ENCODE measurements at places on chromosomes 7 and 10.

DNA sequence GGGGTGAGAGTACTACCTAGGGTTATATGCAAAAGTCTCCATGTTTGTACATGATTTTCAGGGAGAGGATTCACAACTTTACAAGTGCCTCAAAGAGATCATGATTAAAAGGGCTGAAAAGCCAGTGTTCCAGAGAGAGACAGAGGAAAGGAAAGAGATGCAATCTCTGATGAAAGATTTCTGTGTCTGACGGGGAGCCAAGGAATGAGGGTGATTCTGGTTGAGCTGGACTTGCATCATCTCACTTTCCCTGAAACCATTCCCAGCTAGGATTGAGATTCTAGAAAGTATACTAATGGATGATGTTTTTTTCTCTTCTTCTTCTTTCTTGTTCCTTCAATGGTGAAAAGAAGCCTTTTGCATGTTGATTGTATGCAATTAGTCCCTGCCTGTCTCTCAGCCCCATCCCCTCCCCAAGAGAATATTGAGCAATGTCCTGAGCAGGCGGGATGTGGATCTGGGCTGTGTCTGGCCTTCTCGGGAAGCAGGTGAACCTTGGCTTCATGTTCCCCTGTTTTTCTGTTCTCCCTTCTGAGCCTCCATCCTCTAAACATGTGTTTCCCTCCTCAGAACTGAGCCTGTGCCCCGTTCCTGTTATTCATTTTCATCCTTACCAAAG lies 186.1 kb downstream of the ZNF365 start:
- no peak for DNase-seq

- DNase-seq, result no peak
Observed at GRCh38 chr7:121339082-121339481, 10.3 kb downstream of the WNT16 start.

DNA sequence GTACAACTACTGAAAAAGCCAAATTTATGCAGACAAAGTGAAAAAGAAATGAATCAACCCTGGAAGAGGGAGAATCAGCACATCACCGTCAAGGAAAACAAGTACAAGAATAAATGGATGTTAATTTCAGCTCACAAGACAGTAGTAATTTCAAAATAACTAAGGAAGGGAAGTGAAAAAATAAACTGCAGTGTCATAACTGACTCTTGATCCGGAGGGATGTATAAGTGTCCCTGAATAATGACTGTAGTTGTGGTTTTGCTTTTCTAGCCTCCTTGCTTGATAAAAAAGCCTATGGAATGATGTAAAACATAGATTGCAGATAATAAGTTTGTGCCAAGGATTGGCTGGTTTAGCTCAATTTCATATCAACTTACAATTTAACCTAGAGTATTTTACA lies 721.1 kb upstream of the C7orf33 start:
- DNase-seq, result no peak

DNA sequence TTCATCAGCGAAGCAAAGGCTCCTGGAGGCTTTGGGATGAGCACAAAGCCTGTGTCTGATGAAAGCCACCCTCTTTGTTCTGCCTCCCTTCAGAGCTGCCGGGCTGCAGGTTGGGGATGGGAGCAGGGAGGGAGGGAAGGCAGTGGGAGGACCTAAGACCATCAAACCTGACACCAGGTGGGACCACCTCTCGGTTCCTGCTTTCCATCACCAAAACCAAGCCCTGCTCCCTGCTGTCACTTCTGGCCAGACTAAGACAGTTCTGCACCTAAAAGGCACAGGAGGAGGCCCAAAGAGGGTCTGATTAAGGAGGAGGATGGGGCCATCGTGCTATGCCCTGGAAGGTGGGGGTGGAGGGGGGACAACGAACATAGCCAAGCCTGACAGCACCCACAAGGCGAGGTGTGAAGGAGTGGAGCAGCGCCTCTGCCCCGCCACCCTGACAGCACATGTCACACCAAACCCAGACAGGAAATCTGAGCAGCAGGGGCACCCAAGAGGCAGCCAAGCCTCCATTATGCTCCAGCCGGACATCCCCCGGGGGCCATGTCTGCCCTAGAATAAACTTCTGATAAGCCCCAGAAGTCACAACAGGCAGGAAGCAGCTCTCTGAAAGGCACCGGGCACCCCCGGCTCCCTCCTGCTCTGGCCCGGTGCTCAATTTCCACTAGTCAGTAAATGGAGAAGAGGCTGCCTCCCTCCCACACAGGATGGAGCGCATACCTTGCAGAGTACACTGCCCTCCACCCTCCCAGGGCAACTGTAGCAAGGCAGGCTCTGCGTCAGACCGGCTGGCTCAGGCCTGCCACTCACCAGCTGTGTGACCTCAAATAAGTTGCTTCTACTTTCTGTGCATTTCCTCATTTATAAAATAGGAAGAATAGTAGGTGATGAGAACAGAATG lies 48.9 kb downstream of the DLG5 start:
- no peak for DNase-seq

DNA sequence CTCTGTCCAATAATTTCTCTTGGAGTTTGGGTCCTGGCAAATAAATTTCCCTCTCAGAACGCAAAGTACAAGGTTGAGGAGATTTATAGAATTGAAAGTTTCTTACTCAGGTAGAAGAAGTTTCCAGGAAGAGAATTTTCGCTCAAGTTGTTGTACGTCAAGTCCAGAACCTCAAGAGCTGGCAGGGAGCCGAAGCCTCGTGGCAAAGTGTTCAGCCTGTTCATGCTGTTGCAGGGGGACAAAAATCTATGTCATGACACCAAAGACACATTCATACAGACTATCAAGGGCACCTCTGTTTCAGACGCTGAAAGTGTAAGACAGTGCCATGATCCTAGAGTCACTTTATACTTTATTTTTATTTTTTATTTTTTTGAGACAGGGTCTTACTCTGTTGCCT lies 62.5 kb downstream of the RSU1 start:
- no peak for DNase-seq

- no peak for DNase-seq
Observed at GRCh38 chr10:125661941-125662515, 20.9 kb downstream of the TEX36 start.

- DNase-seq, result no peak
Observed at GRCh38 chr10:48694371-48695030, 9.8 kb downstream of the WDFY4 start.

DNA sequence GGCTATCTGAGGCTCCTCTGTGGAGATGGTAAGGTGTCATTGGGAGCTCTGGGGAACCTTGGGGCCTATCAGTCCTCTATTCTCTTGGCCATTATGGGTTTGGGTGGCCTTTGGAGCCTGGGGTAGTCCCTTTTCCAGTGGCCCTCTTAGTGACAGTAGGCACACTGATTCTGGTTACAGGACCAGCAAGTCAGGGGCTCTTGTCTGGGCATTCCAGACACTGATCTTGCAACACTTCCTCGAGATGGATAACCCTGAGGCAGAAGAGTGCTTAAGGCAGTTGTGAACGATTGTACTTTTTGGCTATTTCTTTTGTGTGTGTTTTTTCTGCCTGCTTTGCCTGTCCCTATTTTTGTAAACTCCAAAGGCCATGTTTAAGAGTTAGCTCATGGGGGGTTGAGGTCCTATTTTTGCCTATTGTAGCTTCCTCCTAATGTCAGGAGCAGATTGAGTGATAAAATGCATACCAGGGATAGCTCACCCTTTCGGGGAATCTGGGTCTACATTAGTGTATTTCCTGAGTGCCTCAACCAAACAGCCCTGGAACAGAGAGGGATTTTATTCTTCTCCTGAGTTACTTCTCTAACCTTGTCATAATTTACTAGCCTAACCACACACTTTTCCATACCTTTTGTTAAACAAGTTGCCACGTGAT lies 61.2 kb downstream of the PRKAR2B start:
- DNase-seq, result no peak

GRCh38 chr10:124005991-124006392 lies 87.4 kb downstream of the CHST15 start:
- no peak for DNase-seq

All from colonic mucosa (tissue), 4 donors.